ENCODE measurements at places on chromosomes 5 and 9.

- DNase-seq = peak; percentile 31
These were observed 9.5 kb downstream of the TOR4A start for GRCh38 chr9:137286975-137287383.

GRCh38 chr5:14003936-14004335, 59.4 kb upstream of the DNAH5 start:
- DNase-seq = no peak

DNA sequence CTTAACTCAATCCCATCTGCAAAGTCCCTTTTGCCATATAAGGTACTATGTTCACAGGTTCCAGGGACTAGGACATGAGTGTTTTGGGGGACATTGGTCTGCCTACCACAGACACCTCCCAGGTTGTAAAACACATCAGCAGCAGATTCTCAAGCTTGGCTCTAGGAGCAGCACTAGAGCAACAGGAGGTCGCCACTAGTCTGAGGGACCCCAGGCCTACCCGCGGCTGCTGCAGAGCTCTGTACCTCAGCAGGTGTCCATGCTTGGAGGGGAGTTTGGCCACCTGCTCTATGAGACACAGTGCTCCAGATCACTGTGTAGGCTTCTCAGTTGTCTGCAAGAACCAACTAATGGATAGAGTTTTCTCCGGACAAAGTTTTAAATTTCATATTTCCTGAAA, 262.2 kb upstream of the ARRDC3 start:
- no peak for DNase-seq

DNA sequence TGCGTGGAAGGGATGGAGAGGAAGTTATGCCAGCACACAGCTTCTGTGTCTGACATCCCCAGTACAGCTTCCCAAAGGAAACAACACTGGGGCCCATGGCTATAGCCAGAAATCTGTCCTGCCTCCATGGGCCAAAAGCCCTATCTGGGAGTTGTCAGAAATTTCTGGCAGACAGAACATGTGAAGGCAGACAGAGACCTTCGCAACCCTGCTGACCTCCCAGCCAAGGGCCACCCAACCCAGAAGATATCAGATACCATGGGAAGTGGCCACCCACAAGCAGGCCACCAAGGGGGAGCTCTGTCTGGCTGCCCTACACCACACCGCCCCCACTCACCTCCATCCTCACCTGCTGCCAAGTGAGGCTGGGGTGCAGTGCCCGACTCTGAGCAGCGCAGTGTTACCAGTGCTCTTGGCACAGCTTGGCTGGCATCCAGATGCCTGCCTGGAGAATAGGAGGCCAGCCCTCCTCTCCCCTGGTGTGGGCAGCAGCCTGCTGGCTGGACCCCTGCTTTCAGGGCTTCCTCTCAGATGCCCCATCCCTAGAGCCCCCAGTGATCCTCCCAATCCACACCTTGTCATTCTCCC, 61.6 kb upstream of the NEURL1B start:
- no peak for DNase-seq

GRCh38 chr9:76431601-76432000, 27.4 kb upstream of the GCNT1 start:
- no peak for DNase-seq

DNA sequence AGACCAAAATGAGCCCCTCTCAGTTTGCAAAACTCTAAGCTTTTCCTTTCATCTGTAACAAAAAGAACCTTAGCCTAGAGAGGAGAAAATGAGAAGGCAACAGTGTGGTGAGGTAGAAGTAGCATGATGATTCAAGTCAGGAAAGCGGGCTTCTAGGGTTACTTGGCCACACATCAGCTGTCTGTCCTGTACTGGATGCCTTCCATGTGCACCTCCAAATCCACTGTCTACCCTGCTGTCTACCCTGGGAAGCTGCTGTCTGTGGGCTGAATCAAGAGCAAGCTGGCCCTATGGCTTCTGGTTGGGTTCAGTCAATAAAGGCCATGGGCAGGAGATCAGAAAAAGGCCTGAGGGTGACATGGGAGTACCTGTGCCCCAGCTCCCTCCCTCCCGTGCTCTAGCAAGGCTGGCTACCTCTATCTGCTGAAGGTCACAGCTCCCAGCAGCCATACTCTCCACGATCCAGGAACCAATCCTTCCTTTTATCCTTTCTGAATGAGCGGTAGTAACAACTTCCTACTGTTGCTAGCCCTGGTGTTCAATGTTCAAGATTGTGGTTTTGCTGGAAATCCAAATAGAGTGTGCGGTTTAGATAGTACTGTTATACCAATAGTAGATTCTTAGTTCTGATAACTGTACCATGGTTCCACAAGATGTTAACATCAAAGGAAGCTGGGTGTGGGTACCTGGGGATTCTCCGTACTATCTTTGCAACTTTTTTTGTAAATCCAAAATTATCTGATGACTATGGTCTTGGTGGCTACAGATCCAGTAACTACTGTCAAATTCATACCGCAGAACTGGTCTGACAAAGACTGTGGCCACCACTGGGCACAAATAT, 191.0 kb downstream of the ESM1 start:
- no peak for DNase-seq

DNA sequence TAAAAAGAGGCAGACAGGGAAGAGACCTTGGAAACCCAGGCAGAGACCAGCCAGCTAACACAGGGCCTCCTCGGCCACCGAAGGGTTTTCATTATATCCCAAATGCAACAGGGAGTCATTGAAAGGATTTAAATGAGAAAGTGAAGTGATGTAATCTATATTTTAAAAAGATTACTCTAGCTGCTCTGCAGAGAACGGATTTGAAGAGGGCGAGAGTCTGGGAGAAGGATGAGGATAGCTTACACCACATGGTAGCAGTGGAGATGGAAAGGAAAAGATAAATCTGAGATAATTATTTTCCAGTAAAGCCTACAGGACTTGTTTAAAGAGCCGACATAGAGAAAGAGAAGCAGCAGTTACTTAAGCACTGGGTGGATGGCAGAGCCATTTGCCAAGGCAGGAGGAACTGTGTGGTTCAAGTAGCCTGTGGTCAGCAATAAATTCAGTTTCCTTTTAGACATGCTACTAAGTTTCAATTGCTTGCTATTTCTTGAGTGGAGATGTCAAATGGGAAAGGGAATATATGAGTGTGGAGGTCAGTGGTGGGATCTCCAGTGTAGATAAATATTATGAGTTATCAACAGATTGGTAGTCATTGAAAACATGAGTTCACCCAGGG, 9.3 kb downstream of the FBN2 start:
- no peak for DNase-seq

DNA sequence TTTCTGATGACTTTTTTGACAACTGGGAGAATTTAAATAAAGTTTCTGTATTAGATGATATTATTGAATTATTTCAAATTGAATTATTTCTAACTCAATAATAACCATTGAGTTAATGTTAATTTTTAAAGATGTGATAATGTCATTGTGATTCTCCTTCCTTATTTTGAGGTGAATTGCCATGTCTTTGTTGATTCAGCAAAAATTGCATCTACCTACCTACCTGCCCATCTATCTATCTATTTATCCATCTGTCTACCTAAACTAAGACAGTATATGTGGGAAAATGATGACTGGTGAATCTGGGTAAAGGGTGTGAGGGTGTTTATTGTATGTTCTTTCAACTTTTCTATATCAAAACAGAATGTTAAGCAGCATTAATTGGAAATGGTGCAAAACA, 75.0 kb downstream of the G3BP1 start:
- DNase-seq = no peak
